ENCODE measurements at places on chromosomes 12 and 14. TPM values are rescaled to one million over a fixed set of nuclear protein-coding genes. Genes with fewer than 3 reads are reported as not detected.

Gene RAB5B
- 37.4 TPM for total RNA-seq

Gene ZC2HC1C
- 2.8 TPM for total RNA-seq

Gene SIX6
- not detected for total RNA-seq

Gene NOVA1
- 58.3 TPM for total RNA-seq

Gene OR5AU1
- total RNA-seq, result not detected

Gene VIPAS39
- 30.6 TPM for total RNA-seq

Gene NELL2
- 1,331 TPM for total RNA-seq

Gene CMA1
- total RNA-seq, result not detected

Gene IGF1
- total RNA-seq, result 5.5 TPM

Gene RNASE7
- total RNA-seq, result not detected

Measured in occipital lobe (tissue), 3 donors.